ENCODE measurements at places on chromosomes 6 and 20. TPM values are rescaled to one million over a fixed set of nuclear protein-coding genes. Genes with fewer than 3 reads are reported as not detected.

Gene SPATA25
- total RNA-seq, result 0.85 TPM

Gene CBLN4
- total RNA-seq, result not detected

Gene FAM83C
- total RNA-seq, result not detected

Gene BMP6
- total RNA-seq, result 0.69 TPM

Gene TRPC4AP
- 93.3 TPM for total RNA-seq

Gene PTCRA
- not detected for total RNA-seq

Gene MUCL3
- total RNA-seq, result 0.17 TPM

Gene NRN1
- total RNA-seq, result 0.45 TPM

Gene HLA-DQB2
- total RNA-seq, result not detected

Gene TPBG
- total RNA-seq, result 38.4 TPM

Gene HLA-G
- total RNA-seq, result 1.7 TPM

Gene EPPIN
- not detected for total RNA-seq

Gene GPLD1
- total RNA-seq, result 0.45 TPM

Gene PTGIS
- total RNA-seq, result 7.1 TPM

Gene ANGPT4
- not detected for total RNA-seq

Gene ACTL10
- 4.2 TPM for total RNA-seq

Gene NHSL1
- 11.8 TPM for total RNA-seq

Gene ADGB
- not detected for total RNA-seq

Gene HDGFL1
- not detected for total RNA-seq

Gene TOMM34
- 24.8 TPM for total RNA-seq

Gene ZSCAN23
- total RNA-seq, result 10.0 TPM

All from renal cortical epithelial cell (primary cell).